ENCODE measurements at places on chromosomes 7 and 10. TPM values are rescaled to one million over a fixed set of nuclear protein-coding genes. Genes with fewer than 3 reads are reported as not detected.

SEC31B gene
- total RNA-seq: 0.34 TPM

DNAH11 gene
- 30.2 TPM for total RNA-seq

UBTD1 gene
- total RNA-seq: 8.2 TPM

ESYT2 gene
- 66.3 TPM for total RNA-seq

TET1 gene
- 0.21 TPM for total RNA-seq

SUGCT gene
- total RNA-seq: 11.8 TPM

Measured in Daoy (cell line).